ENCODE measurements at places on chromosomes 5 and 9.

GRCh38 chr9:132631280-132631679 lies 38.5 kb downstream of the DDX31 start:
- DNase-seq: no peak

DNA sequence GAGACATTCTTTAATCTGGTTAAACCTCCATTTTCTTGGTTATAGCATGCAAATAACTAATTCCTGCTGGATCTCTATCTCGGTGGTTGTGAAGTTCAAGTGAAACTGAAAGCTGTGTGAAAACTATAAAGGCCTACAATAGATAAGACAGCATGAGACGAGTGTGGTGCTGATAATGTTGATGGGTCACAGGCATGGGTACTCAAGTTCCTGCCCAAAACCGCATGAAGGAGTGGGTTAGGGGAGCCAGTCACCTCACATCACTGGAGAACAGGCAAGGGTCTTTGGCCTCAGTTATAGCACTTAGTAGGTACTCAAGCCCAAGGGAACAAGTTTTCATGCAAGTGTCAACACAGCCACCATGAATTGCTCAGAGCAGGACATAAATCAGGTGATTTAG lies 16.7 kb downstream of the HMHB1 start:
- DNase-seq: no peak

- no peak for DNase-seq
These were observed 122.6 kb downstream of the APBA1 start for GRCh38 chr9:69549310-69550202.

DNA sequence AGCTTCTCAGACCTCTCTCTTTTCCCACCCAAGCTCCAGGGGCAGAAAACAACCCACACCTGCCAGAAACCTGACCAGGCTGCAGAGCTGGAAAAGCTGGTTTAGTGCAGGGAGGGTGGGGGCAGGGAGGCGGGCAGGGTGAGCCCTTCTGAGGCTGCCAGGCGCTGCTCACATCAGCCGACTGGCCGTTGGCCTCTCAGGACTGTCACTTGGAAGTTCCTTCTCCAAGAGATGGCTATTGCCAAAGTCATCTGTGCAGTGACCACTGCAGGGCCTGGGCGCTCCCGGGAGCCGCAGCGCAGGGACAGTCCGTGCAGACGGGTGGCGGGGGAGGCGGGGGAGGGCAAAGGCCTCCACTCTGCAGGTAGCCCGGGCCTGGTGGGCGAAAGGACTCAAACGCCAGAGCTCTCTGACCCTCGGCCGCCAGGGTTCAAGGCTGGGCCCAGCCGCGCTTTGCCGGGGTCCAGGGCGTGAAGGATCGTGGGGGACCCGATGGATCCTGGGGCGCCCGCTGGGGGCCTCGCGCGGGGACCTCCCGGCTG lies 205.0 kb upstream of the IER5L start:
- no peak for DNase-seq

DNA sequence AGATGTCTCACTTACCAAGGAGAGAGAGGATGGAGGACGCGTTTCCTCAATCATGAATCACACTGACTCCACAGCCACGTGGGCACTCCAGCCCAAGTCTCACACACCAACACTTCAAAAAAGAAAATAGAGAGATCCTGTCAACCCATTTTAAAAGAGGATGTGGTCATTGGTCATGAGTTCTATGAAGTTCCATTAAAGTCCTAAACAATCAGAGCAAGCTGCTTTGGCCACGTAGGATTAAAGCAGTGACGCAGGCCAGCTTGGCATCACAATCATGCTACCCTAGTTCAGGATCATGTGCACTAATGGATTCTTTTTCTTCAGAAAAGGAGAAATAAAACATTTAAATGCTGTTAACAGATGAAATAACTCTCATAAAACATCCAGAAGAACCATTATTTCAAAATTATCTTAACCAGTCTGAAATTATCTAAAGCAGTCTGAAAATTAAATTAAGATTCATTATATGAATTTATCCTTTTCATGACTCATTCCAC lies 108.1 kb downstream of the SEMA5A start:
- DNase-seq: no peak

GRCh38 chr9:117414906-117415331 lies at the start of gene ASTN2:
TSS of gene ASTN2 (minus strand) at chr9:117415057. CDS start at chr9:117414938, 119 bp downstream.
- DNase-seq: no peak

GRCh38 chr5:105639068-105639467 lies 2031.7 kb downstream of the EFNA5 start:
- DNase-seq: no peak

- no peak for DNase-seq
These were observed 294.8 kb upstream of the KIF2A start for GRCh38 chr5:62011089-62011664.

- no peak for DNase-seq
These were observed 487.2 kb upstream of the ST8SIA4 start for GRCh38 chr5:101390151-101390908.

DNA sequence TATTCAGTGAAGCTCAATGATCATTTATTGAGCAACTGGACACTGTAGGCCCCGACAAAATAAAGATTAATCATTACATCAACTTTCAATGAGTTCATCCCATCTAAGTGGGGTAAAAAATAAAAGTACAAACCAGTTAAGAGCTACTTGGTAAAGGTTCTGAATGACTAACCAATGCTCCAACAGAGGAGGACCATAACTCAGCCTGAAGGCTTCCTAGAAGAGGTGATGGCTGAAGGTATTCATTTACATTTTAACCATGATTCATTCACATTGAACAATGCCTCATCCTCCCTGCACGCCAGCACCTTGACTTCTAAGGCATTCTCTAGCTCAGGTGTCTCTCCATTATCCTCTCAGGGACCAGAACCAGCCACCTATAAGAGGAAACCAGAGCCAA lies 201.4 kb downstream of the ZNF462 start:
- no peak for DNase-seq

DNA sequence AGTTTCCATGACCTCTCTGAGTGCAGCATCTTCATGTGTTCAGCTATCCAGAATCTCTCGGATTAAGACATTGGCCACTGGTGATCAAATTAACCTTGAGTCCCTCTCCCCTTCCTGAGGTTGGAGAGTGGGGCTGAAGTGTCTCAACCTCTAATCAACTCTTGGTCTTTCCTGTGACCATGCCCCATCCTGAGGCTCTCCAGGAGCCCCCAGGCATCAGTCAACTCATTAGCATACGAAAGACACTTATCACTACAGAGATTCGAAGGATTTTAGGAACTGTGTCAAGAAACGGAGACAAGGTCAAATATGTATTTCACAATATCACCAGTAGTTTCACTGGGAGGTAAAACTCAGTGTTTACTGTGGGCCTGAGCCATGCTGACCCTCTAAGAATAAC lies 130.2 kb upstream of the CCDC152 start:
- no peak for DNase-seq

DNA sequence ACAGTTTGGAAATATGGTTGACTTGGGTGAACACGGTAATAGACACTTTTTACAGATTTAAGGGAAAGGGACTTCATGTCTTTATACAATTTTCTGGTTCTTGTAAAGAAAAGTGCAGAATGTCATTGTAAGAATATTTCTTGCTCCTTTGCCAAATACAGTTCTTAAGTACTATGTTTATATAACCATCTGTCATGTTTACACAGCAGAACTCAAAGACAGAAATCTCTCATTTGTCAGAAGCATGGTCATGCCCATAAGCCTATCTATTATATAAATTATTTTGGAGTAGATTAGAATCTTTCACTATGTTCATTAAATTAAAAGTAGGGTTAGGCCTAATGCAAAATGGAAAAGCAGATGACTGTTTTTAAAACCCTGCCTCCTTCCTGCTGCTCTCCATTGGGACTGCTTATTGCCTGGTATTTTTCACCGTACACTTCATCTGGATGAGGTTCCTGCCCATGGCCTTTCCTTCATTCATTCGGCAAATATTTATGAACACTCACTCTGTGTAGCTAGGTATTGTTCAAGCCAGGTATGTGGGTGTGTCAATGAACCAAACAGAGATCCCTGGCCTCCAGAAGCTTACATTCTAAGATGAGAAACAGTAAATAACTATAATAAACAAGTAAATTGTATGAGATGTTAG lies 558.1 kb downstream of the NR2F1-AS1 start:
- DNase-seq: no peak

- DNase-seq: no peak
These were observed 22.7 kb upstream of the NDUFS4 start for GRCh38 chr5:53537711-53538110.

DNA sequence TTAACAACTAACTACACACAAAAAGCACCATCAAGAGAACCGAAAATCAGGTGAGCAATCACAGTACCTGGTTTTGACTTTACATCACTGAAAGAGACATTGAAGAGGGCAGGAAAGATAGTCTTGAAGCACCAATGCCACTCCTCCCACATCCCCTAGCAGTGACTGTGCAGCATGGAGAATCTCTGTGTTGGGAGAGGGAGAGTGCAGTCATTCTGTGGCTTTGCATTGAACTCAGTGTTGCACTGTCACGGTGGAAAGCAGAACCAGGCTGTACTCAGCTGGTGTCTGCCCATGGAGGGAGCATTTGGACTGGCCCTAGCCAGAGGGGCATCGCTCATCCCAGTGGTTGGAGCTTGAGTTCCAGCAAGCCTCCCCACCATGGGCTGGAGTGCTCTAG lies 40.4 kb downstream of the C5 start:
- DNase-seq: no peak

DNA sequence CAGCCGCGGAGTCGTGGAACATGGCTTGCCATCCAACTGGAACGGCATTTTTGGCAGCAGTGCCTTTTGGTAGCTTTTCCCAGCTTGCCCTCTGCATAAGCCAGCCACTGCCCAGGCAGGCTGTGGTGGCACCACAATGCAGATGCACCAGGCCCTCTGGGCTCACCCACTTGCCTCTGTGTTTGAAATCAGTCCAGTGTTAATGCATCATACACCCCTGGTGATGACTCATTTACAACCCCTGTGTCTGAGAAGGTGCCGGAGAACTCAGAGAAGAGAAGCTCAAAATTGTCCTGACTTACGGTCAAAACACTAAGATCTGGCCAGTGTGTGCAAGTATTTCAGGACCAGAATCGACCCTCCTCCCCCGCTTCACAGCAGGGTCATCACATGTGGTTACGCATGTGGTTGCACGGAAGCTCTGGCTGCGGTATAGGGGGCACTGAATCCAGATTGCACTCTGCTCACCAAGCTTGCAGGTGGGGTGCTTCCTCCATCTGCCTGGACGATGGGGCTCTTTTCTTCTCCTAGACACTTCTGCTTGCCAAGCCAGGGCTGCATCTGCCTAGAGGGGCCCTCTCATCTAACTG lies 66.5 kb upstream of the SMIM15 start:
- no peak for DNase-seq

DNA sequence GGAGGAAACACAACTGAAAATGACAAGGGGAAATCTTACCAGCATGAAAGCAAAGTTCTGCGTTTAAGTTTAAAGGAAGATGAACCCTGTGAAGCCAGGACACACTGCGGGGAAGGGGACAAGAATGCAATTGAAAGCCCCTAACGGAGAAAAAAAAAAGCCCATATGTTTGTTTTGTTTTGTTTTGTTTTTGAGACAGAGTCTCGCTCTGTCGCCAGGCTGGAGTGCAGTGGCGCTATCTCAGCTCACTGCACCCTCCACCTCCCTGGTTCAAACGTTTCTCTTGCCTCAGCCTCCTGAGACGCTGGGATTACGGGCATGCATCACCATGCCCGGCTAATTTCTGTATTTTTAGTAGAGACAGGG lies 2.9 kb downstream of the STK10 start:
- no peak for DNase-seq

GRCh38 chr5:111784491-111785181 lies 27.6 kb upstream of the NREP start:
- DNase-seq: no peak

GRCh38 chr9:132242621-132243155 lies 80.8 kb downstream of the NTNG2 start:
- no peak for DNase-seq

DNA sequence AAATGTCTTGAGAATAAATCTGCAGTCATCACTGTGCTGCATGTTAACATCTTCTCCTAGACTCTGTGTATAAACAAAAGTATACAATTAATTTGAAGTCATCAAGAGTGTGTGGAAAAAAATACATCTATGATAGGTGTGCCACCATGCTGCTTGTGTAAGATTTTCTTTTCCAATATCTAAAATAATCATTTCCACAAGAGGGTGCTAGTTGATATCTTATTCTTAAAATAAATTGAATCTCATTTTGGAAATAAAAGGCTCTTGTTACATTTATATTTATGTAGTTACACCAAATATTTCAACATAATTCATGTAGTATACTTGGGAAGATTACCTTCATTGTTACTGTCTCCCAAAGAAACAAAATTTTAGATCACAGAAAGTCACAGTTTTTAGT lies 14.1 kb upstream of the MOCS2 start:
- DNase-seq: no peak

- DNase-seq: no peak
These were observed 17.3 kb upstream of the STX17 start for GRCh38 chr9:99889120-99889519.

GRCh38 chr5:66904189-66904588 lies 292.4 kb downstream of the CD180 start:
- no peak for DNase-seq

GRCh38 chr5:147461915-147462314 lies 48.0 kb downstream of the DPYSL3 start:
- DNase-seq: no peak

GRCh38 chr5:99104538-99105132 lies 175.8 kb upstream of the CHD1 start:
- DNase-seq: no peak

GRCh38 chr5:96662725-96663518 lies 746 bp downstream of the CAST start:
- DNase-seq: peak; percentile 77

- no peak for DNase-seq
These were observed 27.2 kb downstream of the PRRC2B start for GRCh38 chr9:131420980-131421624.

- DNase-seq: no peak
These were observed 3.7 kb downstream of the PKN3 start for GRCh38 chr9:128706045-128706444.

GRCh38 chr5:143980506-143980905 lies 168.5 kb downstream of the HMHB1 start:
- DNase-seq: no peak

DNA sequence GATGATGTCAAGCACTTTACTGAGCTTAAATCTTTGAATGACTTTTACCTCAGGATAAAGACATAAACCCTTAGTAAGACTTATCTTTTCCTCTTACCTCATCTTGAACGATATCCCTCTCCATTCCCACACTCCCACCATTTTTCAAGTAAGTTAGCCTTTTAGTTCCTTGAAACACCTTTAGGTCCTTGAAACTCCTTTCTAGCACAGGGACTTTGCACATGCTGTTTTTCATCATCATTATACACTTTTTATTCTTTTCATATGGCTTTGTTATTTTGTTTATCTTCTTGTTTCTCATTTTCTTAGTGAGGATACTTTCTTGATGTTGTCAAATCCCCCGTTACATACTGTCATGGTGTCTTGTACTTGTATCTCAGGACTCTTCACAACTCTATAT lies 24.8 kb downstream of the YTHDC2 start:
- no peak for DNase-seq

DNA sequence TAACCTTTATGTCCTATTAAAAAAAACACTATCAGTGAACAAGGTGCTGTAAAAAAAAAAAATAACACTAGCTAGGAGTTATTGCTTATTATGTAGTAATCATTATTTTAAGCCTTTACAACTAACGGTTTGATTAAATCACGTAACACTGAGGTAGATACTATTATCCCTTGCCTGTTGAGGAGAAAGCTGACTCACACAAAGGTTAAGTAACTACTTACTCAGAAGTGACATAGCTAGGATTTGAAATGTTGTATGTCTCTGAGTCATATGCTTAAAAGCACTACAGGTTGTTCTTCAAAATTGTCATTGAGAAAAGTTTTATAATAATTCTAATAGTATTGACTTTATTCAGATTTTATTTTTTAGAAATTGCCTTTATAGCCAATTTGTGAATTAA lies 8.8 kb downstream of the TENT2 start:
- no peak for DNase-seq
